ENCODE measurements at places on chromosomes 3 and 15.

DNA sequence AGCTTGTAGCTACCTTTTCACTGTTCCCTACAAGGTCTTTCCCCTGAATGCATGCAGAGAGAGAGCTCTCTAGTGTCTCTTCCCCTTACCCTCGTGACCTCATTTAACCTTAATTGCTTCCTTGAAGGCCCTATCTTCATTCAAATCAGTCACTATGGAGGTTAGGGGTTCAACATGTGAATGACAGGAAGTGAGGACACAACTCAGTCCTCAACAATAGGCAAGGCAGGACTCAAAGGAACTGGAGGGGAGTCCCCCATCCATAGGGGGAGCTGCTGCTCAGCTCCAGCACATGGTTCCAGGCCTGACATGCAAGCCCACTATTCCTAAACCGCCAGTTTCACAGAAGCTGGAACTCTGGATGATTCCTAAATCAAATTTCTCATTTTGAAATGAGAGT is 33.8 kb upstream of the GYG1 start:
- DNase-seq: peak; percentile 29

DNA sequence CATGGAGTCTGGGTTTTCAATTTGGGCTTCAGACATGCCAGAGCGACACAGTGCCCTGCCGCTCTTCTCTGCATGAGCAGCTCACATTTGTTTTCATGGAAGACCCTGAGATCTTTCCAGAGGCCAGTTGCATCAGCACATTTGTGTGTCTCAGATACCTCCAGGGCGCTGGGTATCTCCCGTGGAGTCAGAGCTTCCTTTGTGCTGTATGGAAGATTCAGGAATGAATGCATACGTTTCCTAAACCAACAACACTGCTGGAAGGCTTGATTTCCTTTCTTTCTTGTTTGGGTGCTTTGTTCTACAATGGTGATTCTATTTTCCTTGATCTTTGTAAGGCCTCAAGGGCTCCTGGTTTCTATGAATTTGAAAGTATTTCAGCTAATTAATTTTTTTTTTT is 106.5 kb downstream of the CACNA2D3 start:
- no peak for DNase-seq

DNA sequence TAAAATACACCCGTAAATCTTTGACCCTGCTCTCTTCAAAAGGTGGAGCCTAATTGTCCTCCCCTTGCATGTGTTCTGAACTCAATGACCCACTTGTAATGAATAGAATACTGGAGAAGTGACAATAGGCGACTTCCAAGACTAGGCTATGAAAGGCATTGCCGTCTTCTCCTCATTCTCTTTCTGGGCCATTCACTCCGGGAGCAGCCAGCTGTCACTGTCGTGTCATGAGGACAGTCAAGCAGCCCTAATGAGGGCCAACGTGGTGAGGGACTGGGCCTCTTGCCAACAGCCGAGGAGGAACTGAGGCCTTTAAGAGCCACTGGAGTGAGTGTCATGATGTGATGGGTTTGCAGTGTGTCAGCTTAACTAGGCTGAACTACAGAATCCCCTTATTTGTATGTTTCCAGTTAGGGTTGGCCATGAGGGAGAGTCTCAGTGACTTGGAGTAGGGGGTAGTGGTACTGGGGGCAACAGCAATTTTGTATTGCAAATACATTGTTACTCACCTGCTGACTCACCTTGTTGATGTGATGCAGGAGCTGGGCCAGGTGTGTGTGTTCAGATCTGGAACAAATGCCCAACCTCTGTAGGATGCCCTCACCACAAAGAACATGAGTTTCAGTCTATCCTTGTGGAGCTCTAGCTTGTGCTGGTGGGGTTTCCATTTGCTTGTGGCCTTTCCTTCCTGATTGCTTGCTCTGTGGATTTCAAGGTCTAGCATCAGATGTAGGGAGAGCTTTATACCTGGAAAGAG is 188.5 kb upstream of the PROK2 start:
- no peak for DNase-seq

- no peak for DNase-seq
Measured at GRCh38 chr3:60282866-60283265, 968.4 kb downstream of the FHIT start.

- DNase-seq: peak; percentile 11
Measured at GRCh38 chr15:77854980-77855379, 222.3 kb upstream of the LINGO1 start.

DNA sequence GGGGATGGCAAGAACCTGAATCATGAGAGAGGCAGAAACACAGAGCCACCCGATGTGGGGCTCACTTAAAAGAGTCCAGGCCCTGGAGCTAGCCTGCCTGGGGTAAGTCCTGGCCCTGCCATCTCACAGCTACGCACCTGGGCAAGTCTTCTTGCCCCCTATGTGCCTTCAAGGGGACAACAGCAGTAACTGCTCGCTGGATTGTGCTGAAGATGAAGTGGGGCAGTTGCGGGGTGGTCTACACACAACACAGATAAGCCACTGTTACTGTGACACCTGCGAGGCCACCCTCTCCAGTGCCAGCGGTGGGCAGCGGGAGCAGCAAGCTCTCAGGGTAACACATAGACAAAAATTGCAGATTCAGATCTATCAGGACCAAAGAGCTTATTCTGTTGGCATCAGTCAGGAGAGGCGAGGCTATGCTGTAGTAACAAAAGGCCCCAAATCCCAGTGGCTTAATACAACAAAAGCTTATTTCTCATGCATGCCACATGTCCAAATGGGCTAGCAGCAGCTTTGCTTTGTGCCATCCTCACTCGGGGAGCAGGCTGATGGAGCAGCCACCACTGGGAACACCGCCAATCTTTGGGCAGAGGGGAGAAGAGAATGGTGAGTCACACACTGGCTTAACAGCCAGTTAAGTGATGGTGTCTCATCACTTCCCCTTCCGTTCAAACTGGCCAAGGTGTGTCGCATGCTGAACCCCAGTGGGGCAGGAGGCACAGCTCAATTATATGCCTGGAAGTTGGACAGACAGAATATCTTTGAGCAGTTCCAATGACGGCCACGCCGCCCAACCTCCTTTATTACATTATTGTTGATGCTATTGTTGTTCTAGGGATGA is 78.3 kb downstream of the WNT7A start:
- no peak for DNase-seq

DNA sequence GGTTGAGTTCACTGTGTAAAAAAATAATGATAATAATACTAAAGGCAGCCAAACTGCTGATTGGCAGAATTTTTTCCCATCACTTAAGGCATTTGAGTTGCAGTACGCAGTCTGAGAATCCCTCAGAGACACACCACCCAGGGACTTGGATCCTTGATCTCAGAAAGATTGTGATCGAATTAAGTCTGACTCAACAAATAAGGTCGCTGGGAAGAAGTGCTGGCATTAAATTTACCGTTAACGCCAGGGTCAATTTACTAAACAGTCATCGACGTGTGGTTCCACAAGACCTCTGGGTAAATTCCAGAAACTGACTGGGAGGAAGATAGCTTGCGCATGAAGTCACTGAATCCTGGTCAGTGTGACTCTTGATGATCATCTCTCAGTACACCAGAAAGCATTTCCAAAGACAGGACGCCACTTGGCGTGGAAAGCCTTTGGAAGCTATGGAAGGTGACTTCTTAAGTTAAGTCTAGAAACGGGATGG is 48.3 kb upstream of the CGNL1 start:
- DNase-seq: no peak

DNA sequence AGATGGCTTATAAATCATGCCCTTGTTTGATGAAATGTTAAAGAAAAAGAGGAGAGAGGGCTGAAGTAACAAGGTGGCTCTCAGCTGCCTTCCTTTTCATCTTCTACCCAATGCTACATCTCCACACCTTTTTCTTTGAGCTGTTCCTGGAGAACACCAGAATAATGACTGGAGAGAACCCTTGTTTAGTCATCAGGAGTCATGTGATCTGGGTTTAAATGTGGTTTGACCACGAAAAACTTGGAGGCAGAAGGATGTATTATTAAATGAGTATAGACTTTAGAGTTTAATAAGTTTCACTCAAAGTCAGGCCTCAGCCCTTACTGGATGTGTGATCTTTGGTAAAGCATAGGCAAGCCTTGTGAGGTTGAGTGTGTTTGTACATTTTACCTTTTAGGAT is 230.3 kb upstream of the TBL1XR1 start:
- no peak for DNase-seq

GRCh38 chr15:45091576-45091975 is 22.4 kb downstream of the DUOX2 start:
- no peak for DNase-seq

DNA sequence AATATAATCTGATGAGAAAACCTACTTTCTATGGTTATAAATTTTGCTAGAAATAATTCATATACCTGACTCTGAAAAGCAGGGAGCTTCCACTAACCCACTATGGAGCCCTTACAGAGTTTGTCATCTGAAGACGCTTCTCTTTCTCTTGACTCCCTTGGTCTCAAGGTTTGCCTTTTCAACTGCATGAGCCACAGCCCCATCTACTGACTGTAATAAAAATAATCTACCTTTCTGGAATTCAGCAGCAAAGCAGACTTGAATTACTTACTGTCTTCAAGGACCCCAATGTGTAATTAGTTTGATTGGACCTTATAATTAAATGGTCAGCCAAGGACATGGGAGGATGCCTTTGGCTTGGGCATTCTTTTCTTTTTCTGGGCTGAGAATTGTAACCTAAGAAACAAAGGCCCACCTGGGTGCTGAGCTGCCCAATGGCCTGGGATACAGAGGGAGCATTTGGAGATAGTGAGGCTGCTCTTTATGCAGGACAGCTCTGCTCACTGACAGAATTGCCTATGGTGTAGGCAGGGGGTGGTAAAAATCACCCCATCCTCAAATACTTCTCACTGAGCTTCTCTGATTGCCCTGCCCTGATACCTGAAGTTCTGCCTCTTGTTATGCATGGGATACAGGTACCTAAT is 178.6 kb upstream of the TRIM42 start:
- no peak for DNase-seq

GRCh38 chr15:77376770-77377169 is 43.1 kb downstream of the PEAK1 start:
- DNase-seq: no peak

DNA sequence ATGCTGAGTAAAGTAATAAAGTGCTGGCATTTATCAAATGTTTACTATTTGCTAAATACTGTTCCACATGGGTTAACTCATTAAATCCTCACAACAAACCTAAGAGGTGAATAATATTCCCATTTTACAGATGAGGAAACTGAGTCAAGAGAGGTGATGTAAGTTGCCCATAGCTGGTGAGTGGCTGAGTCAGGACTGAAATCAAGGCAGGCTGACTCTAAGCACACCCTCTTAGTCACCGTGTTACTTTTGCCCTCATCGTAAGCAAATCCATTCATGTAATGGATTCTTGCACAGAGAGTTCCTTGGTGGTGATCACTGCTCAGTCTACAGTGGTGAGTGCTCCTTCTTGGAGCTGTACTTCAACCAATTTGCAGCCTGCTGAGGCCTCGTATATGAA is 28.9 kb upstream of the PTX3 start:
- no peak for DNase-seq

- no peak for DNase-seq
Measured at GRCh38 chr15:33211176-33211808, 16.8 kb upstream of the FMN1 start.

GRCh38 chr15:56783156-56783856 is 50.0 kb upstream of the ZNF280D start:
- DNase-seq: no peak

- DNase-seq: peak; percentile 25
Measured at GRCh38 chr15:55897560-55898336, 95.7 kb downstream of the NEDD4 start.

DNA sequence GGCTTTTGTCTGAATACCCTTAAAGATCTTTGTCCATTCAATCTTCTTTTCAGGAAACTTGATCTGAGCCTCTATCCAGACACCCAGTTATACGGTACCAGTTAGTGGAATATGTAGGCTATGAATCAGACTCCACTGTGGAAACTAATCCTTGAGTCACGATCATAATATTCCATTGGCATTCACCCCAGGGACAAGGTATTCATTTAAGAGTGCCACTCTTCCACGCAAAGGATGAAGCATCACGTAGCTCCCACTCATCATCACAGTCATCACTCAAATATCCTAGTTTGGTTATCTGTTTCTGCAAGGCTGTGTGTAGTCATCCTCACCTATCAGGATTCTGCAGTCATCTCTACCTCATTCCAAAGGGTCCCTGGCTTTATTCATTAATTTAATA is 85.6 kb downstream of the NEDD4 start:
- no peak for DNase-seq

DNA sequence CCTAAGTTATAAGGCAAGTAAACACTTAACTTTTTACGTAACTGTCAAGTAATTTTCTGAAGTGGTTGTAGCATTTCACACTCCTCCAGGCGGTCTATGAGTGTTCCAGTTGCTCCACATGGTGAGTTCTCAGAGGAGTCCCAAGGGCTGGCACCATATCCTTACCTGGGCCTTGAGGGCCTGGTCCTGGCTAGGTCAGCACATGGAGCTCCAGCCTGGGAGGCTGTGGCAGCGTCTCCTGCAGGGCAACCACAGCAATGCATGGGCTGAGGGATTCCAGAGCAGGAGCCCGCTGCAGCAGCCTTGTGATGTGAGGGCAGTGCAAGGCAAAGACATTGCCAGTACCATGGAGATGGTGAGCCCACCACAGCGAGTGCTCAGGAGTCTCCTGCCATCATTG is 32.2 kb upstream of the LYZL4 start:
- DNase-seq: no peak

DNA sequence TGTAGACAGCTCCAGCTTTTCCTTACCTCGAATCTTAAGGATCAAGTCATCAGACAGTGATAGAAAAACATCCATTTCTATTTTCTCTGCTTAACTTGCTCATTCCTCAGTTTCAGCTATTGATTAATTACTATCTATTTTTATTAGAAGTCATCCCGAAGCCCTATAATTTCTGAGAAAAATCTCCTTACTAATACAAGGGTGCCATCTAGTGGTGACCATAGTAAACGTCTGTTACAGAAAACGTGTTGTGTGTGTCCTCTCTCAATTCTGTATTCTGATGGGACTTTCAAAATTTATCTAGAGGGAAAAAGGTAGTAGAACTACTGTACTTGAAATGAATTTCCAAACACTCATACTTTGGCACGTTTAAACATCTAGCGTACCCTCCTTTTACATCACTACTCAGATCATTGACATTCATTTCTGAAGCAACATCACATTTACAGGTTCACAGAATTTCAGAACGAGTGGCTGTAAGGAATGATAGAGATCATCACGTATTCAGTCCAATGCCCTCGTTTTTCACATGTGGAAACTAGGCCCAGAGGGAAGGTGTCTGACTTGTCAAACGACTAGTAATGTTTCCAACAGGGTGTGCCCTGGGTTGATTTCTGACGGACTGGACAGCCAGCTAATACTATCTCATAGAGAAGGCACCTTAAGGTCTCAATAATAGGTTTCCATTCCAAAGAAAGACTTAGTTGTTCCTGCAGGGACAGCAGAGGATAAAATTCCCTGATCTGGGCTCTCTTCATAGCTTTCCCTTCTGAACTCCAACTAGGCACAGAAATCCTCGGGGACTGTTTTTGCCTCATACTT is 25.6 kb downstream of the HACD2 start:
- DNase-seq: no peak

GRCh38 chr15:46278062-46278461 is 643.2 kb downstream of the SQOR start:
- DNase-seq: no peak

DNA sequence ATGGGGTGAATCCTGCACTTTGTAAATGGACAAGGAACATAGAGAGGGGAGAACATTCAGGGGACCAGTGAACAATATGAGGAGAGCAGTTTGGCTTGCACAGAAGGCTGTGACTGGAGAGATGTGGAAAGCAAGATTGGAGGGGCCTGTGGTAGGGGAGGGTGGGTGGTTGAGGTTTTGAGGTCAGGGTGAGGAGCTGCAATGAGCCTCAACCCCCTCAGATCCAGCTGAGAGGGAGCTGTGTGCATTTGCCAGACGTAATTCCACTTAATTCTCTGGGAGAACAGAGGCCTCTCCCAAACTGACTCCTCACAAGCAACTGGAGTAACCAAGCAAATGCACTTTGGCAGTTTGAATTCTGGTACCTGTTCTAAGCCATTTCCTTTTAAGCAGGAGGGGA is 253.1 kb upstream of the TRIM42 start:
- DNase-seq: no peak

Measured in activated naive CD4-positive, alpha-beta T cell treated with anti-CD3 and anti-CD28 coated beads, Interleukin-2, amount 10 ng/mL, durations not matched to agents 7 days and 5 days (primary cell).